ENCODE measurements at places on chromosomes 7 and 10. TPM values are rescaled to one million over a fixed set of nuclear protein-coding genes. Genes with fewer than 3 reads are reported as not detected.

GRCh38 chr10:111856631-111857030 is 326.9 kb downstream of the GPAM start:
- no peak for DNase-seq
- H3K4me1 ChIP-seq = no peaks in the 10 kb centered on the region
- no peak overlapping the region for H3K4me3 ChIP-seq
- no peaks in the 10 kb centered on the region for H3K36me3 ChIP-seq

DNA sequence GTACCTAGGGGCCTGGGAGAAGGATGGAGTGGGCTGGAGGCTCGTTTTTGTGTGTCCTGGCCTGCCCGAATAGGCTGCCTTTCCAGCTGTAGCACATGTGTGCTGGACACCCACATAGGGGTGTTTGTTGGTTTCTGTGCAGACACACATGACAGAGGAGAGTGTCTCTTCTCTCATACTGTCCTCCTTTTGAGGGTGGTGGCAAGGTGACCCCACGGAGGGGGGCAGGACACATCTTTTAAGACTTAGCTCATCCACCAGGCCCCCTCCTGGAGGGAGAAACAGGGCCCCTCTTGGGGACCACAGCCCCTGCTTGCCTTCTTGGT is 72.2 kb upstream of the PPIF start:
- no peak for DNase-seq
- peaks cover 64% of the 10 kb centered on the region for H3K36me3 ChIP-seq
- no peaks in the 10 kb centered on the region for H3K27me3 ChIP-seq
- H3K27ac ChIP-seq = no peak overlapping the region

The PHKG1 gene
- 0.21 TPM for total RNA-seq

DNA sequence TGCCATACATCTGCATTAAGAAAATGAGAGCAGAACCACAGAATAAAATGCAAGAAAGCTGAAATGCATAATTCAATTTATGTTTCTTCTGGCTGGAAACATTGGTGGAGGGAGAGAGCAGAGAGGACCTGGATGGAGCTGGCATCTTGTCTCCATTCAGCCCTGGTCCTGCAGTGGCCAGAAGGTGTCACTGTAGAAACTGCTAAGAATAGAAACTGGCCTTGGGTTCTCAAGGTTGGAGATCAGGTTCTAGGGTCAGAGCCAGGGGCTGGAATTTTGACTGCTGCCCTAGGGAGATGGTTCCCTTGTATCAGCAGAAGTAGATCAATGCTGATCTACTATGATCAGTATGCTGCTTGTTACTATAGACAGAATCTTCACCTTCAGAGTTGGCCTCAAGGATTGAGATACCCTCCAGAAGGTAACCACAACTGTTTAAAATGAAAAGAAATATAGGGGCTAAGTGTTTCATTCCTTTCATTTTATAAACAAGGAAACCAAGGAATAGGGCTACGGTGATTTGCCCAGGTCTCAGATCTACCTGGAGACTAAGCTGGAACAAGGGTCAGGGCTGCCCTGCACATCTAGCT is 13.1 kb downstream of the TAS2R41 start:
- peak; percentile 24 for DNase-seq
- peaks cover 11% of the 10 kb centered on the region for H3K4me1 ChIP-seq
- H3K36me3 ChIP-seq = no peaks in the 10 kb centered on the region
- H3K4me3 ChIP-seq = no peak overlapping the region
- no peaks in the 10 kb centered on the region for H3K27me3 ChIP-seq
- H3K27ac ChIP-seq = no peak overlapping the region

- H3K4me3 ChIP-seq = no peak overlapping the region
- H3K4me1 ChIP-seq = no peaks in the 10 kb centered on the region
- H3K27me3 ChIP-seq = no peaks in the 10 kb centered on the region
- no peaks in the 10 kb centered on the region for H3K36me3 ChIP-seq
- no peak overlapping the region for H3K27ac ChIP-seq
Measured at GRCh38 chr7:41787651-41788350, 84.9 kb upstream of the INHBA start.

GRCh38 chr10:25561758-25562157 is 372.3 kb upstream of the MYO3A start:
- H3K36me3 ChIP-seq = no peaks in the 10 kb centered on the region
- H3K27me3 ChIP-seq = no peaks in the 10 kb centered on the region
- H3K4me3 ChIP-seq = no peak overlapping the region
- H3K27ac ChIP-seq = no peak overlapping the region
- no peaks in the 10 kb centered on the region for H3K4me1 ChIP-seq

DNA sequence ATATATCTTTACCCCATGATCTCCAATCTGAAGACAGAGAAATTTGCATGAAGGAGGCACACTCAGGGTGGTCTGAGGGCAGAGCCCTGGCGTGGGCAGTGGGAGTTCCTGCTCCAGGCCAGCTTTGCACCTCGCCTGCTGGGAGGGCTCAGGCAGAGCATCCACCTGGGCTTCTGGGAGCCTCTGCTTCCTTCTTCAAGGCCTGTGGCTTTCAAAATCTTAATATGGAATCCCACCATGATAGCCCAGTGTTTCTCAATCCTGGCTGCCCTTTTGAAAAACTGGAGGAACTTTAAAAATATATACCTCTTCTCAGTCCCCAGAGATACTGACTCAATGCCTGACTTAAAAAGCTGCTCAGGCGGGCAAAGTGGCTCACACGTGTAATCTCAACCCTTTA is 36.7 kb upstream of the PSAP start:
- no peaks in the 10 kb centered on the region for H3K27me3 ChIP-seq
- H3K36me3 ChIP-seq = no peaks in the 10 kb centered on the region
- H3K4me3 ChIP-seq = no peak overlapping the region
- H3K4me1 ChIP-seq = peaks cover 7% of the 10 kb centered on the region
- H3K27ac ChIP-seq = no peak overlapping the region

DNA sequence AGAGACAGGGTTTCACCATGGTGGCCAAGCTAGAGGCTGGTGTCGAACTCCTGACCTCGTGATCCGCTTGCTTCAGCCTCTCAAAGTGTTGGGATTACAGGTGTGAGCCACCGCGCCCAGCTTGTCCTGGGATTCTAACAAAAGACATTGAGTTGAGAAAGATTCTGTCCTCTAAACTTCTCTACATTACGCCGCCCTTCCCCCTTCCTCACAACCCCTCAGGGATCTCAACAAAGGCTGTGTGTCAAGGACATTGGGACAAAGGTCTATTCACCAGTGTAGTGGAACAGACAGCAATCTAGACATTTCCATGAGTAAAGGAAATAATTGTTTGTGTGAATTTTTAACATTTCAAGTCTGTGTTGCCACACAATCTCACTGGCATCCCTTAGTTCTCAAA is 68.8 kb upstream of the KIF5B start:
- no peaks in the 10 kb centered on the region for H3K36me3 ChIP-seq
- no peak overlapping the region for H3K4me3 ChIP-seq
- no peak for DNase-seq

DNA sequence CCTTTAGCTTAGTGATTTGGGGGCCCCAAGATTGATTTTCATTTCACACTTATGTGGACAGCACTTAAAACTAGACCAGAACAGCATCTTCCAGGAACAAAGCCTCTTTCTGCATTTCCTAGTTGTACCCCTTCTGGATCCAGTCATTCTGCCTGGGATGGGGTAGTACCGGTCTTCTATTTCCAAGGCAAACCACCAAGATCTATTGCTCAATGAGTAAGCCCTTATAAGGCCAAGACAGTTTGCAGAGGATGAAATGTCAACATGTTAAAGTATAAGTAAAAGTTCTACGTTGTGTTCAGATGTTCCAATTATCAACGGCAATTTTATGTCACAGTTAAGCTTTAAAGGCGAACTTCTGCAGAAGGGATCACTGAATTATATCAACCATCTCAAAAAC is 106.9 kb upstream of the ZNF746 start:
- no peak overlapping the region for H3K4me3 ChIP-seq
- DNase-seq = no peak
- H3K27me3 ChIP-seq = no peaks in the 10 kb centered on the region
- peaks cover 54% of the 10 kb centered on the region for H3K36me3 ChIP-seq

GRCh38 chr10:124742413-124743190 is 1.6 kb downstream of the FAM53B start:
- H3K4me3 ChIP-seq = peak overlapping the region; percentile 71
- no peak overlapping the region for H3K27ac ChIP-seq
- H3K36me3 ChIP-seq = no peaks in the 10 kb centered on the region
- H3K27me3 ChIP-seq = no peaks in the 10 kb centered on the region
- DNase-seq = no peak

DNA sequence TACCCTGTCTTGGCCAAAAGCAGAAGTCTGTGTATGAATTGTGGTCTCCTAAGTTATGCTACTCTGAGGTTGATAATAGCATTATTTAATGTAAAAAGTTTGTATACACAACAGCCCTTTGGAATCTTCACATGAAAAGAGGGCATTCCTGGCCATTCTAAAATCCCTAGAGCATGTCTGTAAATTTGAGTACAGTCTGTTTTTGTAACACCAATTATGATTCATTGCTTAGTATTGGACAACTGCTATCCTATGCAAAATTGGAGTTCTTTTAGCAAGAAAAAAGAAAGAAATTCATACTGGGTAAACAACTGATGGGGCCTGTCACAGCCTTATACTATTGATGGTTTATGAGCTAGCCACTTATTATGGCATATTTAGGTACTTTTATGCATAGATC is 10.2 kb downstream of the CUTC start:
- peaks cover 81% of the 10 kb centered on the region for H3K36me3 ChIP-seq
- H3K4me3 ChIP-seq = no peak overlapping the region
- DNase-seq = no peak
- no peaks in the 10 kb centered on the region for H3K27me3 ChIP-seq
- peak overlapping the region; percentile 83 for H3K27ac ChIP-seq

- no peak overlapping the region for H3K27ac ChIP-seq
- H3K27me3 ChIP-seq = no peaks in the 10 kb centered on the region
- no peak overlapping the region for H3K4me3 ChIP-seq
- no peaks in the 10 kb centered on the region for H3K4me1 ChIP-seq
- H3K36me3 ChIP-seq = no peaks in the 10 kb centered on the region
- no peak for DNase-seq
Measured at GRCh38 chr10:30215623-30216022, 133.5 kb downstream of the MTPAP start.

The NUDT13 gene
- 0.31 TPM for total RNA-seq

The FAM131B gene
- 0.41 TPM for total RNA-seq

GRCh38 chr10:89274928-89275327 is 23.4 kb upstream of the LIPA start:
- H3K27me3 ChIP-seq = no peaks in the 10 kb centered on the region
- no peaks in the 10 kb centered on the region for H3K36me3 ChIP-seq
- H3K27ac ChIP-seq = no peak overlapping the region
- H3K4me1 ChIP-seq = peaks cover 23% of the 10 kb centered on the region

- H3K4me3 ChIP-seq = no peak overlapping the region
- no peak for DNase-seq
- no peaks in the 10 kb centered on the region for H3K27me3 ChIP-seq
Measured at GRCh38 chr10:100522945-100523344, 3.3 kb upstream of the SEC31B start.

- H3K4me1 ChIP-seq = no peaks in the 10 kb centered on the region
- H3K27ac ChIP-seq = no peak overlapping the region
- no peaks in the 10 kb centered on the region for H3K36me3 ChIP-seq
- no peak overlapping the region for H3K4me3 ChIP-seq
Measured at GRCh38 chr7:11175887-11176286, 202.2 kb downstream of the PHF14 start.

DNA sequence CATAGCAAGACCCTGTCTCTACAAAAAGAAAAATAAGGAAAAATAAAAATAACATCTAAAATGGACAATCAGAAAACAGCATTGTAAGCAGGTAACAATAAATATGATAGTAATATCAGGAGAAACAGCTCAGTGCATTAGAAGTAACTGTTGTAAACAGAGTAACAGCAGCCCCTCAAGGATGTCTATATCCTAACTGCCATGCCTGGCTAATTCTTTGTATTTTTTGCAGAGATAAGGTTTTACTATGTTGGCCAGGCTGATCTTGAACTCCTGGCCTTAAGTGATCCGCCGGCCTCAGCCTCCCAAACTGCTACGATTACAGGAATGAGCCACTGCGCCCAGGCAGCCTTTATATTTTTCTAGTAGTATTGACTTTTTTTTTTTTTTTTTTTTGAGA is 7.5 kb downstream of the SORBS1 start:
- no peak overlapping the region for H3K27ac ChIP-seq
- no peak for DNase-seq
- H3K4me3 ChIP-seq = no peak overlapping the region
- H3K27me3 ChIP-seq = no peaks in the 10 kb centered on the region

The ANKMY2 gene
- 19.2 TPM for total RNA-seq

DNA sequence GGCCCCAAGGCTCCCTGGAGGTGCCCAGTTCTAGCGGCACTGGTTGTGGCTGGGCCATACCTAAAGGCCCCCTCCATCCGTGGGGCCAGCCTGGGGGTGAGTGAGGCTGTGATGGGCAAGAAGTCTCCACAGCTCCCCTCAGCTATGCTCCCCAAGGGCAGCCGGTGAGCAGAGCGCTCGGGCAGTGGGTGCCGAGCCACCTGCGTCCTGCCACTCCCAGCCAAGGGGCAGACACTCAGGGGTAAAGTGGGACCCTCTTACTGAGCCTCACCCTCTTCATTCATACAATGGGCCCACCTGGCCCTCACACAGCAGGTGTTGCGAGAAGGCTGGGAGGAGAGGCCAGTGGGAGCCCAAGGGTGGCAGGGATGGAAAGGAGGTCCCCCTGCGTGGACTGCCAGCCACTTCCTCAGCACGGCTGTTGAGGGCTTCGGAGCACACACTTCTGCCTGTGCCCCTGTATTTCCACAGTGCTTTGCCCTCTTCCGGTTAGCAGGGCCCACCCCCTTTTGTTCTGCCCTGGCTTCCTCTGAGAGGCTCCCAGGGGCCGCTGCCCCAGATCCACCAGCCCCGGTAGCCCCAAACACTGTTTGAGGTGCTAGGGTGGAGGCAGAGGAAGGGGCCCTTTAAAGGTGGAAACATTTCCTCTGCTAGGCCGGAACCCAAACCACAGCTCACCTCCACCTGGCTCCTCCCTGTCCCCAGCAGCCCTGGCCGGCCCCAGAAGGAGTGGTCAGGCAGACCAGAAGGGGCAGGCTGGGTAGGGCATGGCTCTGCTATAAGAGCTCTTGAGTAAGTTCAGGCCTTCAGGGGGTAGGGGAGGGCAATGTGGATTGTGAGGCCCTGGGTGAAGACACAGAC is 16.4 kb upstream of the C10orf105 start:
- no peaks in the 10 kb centered on the region for H3K4me1 ChIP-seq
- H3K27ac ChIP-seq = no peak overlapping the region
- no peaks in the 10 kb centered on the region for H3K27me3 ChIP-seq
- DNase-seq = no peak

- H3K27me3 ChIP-seq = no peaks in the 10 kb centered on the region
- no peak for DNase-seq
- H3K27ac ChIP-seq = no peak overlapping the region
Measured at GRCh38 chr7:32479574-32480200, 10.5 kb downstream of the LSM5 start.

DNA sequence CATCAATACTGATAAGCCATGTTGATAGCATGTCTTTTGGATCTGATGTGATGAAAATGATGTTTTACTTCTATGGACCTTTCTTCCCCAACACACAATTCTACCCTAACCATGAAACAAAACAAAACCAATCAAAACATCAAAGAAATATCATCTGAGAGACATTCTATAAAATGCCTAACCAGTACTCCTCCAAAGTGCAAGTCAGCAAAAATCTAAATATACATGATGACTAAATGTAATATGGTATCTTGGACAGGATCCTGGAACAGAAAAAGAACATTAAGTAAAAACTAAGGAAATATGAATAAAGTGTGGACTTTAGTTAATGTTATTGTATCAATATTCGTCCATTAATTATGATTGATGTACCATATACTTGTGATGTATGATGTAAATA is 625.1 kb downstream of the MAGI2 start:
- DNase-seq = no peak
- no peak overlapping the region for H3K4me3 ChIP-seq
- no peaks in the 10 kb centered on the region for H3K36me3 ChIP-seq
- no peaks in the 10 kb centered on the region for H3K27me3 ChIP-seq

The NUPR2 gene
- total RNA-seq = not detected

- H3K27me3 ChIP-seq = 0 out of 2 replicates have a peak, but pooled peaks cover 2% of the 10 kb centered on the region
- no peak overlapping the region for H3K4me3 ChIP-seq
- H3K36me3 ChIP-seq = no peaks in the 10 kb centered on the region
- H3K27ac ChIP-seq = no peak overlapping the region
- H3K4me1 ChIP-seq = no peaks in the 10 kb centered on the region
Measured at GRCh38 chr7:36735172-36735571, 10.9 kb upstream of the AOAH start.
